ENCODE measurements at places on chromosomes 6 and 20.

DNA sequence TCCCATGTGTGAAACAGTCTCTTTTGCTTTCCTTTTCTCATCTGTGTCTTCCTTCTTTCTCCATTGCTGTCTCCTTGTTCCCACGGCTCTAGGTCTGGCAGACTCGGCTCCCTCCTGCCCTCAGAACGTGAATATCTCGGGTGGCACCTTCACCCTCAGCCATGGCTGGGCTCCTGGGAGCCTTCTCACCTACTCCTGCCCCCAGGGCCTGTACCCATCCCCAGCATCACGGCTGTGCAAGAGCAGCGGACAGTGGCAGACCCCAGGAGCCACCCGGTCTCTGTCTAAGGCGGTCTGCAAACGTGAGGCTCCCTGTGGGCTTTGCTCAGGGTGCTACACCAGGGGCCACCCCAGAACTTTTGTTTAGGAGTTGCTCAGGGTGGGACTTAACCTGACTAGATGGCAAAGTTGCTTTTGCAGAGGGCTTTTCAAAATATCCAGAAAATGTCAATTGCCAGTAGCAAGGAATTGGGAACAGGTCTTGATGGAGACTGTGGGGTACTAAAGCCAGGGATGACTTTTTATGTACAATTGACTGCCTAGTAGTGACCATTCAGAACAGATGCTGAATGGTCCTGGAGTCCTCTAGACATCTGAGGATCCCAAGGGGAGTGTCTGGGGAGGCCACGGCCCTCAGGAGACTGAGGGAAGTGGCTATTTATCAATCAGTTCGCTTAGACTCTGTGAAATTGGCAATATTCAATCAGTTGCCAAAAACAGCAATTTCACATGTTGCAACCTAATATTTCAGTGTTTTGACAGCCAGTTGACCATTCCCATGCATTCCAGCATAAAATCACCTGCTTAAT, 550 bp downstream of the C2 start:
- peak; percentile 31 for ATAC-seq

- ATAC-seq, result no peak
These were observed 81.2 kb downstream of the NFATC2 start for GRCh38 chr20:51461306-51461705.

DNA sequence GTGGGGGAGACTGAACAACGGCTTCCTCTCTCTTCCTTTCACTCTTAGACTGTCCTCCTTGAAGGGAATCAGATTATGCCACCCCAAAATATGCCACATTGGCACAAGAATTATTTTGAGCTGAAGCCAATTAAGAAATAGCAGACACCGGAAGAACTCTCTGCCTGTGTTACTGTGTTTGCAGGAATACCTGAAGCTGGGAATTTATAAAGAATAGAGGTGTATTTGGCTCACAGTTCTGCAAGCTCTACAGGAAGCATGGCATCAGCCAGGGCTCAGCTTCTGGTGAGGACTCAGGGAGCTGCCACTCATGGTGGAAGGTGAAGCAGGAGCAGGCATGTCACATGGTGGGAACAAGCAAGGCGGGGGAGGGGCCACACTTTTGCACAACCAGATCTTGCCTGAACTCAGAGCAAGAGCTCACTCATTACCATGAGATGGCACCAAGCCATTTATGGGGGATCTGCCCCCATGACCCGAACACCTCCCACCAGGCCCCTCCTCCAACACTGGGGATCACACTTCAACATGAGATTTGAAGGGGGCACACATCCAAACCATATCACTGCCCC, 46.0 kb downstream of the PCNA start:
- peak; percentile 24 for ATAC-seq

- ATAC-seq, result no peak
These were observed 182.1 kb downstream of the ADAT2 start for GRCh38 chr6:143268439-143268838.

DNA sequence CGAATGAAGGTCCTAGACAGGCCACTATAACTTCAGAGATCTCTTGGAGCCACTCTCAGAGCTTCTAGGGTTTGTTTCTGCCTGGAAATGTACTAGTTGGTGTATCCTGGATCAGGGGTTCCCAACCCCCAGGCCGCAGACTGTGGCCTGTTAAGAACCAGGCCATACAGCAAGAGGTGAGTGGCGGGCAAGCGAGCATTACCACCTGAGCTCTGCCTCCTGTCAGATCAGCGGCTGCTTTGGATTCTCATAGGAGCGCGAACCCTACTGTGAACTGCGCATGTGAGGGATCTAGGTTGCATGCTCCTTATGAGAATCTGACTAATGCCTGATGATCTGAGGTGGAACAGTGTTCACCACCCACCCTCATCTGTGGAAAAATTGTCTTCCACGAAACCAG, 2.4 kb downstream of the BRPF3 start:
- ATAC-seq, result no peak

- no peak for ATAC-seq
These were observed 143.1 kb upstream of the RREB1 start for GRCh38 chr6:6964675-6965074.

- ATAC-seq, result peak; percentile 21
These were observed 40.2 kb upstream of the MRGBP start for GRCh38 chr20:62755817-62756724.

GRCh38 chr6:63058601-63059000, 152.7 kb upstream of the FKBP1C start:
- no peak for ATAC-seq
